ENCODE measurements at places on chromosomes 6 and 20.

GRCh38 chr6:4021133-4021853, 57.6 kb downstream of the FAM217A start:
- DNase-seq = peak; percentile 60

DNA sequence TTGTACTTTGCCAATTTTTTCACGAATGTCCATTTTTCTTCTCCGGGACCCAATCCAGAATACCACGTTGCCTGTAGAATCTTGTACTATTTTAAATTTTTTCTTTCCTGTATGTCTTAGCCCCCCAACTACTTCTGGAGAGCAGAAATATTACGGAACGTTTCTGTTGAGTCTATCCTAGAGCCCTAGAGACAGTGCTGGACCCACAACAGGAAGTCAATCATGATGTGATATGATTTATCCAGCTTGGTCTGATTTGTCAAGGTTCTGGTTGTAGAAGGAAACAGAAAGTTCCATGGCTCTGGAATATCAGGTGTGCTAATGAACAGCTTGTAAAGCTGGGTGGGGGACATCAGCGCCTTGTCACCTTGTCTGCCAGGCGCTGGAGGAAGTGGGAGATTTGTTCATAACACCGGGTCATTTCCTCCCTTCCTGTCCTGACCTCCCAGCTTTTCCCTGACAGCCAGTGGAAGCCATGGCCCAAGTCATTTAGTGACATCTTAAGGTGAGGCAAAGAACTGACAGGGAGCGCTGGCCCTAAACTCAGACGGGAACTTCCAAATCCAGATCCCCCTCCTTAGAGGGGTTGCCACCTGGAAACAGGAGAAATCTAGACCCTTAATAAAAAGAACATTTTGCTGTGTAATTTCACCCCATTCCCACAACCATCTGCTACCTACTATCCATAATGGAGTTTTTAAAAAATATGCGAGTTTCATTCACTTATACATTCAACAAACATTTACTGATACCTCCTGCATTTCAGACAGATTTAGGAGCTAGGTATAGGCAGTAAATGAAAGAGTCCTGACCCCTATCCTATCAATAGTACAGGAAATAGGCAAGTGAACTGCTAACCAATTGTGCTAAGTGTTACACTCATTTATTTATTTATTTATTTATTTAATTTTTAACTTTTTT, 130.5 kb downstream of the ZFP64 start:
- no peak for DNase-seq

DNA sequence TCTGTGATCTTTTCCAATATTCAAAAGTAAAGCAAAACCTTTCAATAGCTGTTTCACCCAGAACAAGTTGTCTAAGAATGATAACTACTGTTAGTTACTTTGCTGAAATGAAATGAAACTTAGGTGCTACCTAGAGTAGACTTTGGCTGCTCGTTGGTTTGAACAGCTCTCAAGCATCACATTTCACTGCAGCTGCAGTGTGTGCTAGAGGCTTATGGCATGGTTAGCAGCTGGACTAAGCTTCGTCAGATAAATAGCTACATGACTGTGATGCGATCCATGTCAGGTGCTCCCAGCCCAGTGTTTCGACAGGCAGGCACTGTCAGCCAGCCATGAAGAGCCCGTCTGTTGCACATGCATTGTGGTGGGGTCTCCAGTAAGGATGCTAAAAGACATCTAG, 201.1 kb downstream of the TFAP2B start:
- no peak for DNase-seq

- DNase-seq = no peak
These were observed 138.3 kb upstream of the CDYL start for GRCh38 chr6:4637691-4638433.

- DNase-seq = no peak
These were observed 3.0 kb upstream of the CDK5RAP1 start for GRCh38 chr20:33404281-33404680.

GRCh38 chr6:168034537-168034936, 37.1 kb downstream of the KIF25 start:
- DNase-seq = no peak

DNA sequence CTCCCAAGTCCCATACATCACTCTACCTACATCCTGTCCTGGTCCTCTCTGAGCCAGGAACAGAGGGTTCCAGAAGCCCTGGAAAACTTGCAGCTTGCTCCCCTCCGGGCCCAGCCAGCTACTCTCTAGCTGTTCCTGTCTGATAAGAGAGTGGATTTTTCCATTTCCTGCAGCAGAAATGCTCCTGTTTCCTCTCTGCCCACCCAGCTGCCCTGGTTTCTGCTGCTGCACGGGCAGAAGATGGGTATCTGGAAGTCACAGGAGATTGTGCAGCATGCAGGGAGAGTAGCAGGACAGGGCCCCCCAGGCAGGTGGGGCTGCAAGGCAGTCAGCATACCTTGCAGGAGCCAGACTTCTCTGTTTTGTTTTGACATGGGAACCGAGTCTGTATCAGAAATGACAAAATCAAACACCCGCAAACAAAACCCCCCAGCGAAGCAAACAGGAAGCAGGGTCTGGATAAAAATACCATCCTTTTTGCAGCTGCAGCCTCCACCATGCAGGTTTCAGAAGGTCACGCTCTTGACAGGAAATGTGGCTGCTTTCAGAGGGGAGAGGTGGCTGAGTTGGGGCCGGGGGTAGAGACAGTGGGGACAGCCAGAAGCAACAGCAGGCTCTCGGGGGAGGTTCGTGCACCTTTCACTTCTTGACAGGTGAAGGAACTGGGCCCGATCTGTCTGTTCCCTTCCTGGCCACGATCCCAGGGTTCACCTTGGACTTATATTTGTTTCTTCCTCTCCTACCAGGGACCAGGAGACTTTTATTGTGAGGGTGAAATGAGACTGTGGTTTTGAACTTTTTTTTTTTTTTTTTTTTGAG, 50.8 kb upstream of the FAM83D start:
- no peak for DNase-seq

DNA sequence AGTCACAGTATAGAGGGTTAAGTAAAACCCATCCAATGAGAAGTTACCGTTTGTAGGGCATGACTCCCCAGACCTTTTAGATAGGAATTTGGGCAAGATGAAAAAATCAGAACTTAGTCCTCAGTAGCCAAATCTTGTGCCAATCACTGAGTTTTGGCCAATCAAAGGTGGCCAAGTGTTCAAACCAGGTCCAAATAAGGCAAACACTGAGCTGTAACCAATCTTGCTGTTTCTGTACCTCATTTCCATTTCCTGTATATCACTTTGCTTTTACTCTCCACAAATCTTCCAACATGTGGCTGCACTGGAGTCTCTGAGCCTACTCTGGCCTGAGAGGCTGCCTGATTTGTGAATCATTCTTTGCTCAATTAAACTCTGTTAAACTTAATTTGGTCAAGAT, 81.8 kb upstream of the GPR6 start:
- DNase-seq = no peak

DNA sequence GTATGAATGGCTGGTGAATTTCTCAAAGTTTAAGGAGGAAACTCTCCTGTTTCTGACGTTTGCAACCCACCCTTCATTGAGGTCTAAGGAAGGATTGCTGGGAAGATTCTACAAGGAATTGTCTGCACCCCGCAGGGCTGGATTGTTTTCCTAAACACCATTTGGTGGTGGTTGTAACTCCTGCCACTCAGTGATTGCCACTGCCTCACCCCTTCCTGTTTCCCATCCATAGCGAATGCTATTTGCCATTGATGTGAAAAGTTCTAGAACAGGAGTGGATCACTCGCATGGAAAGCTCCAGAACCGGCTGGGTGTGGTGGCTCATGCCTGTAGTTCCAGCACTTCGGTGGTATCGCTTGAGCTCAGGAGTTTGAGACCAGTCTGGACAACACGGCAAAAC, 8.7 kb upstream of the DSP start:
- DNase-seq = no peak
